HCT116 (cell line): ENCODE measurements at places on chromosomes 1 and 21. TPM values are rescaled to one million over a fixed set of nuclear protein-coding genes. Genes with fewer than 3 reads are reported as not detected.

Gene TATDN3
- 16.3 TPM for total RNA-seq

Gene KRTAP19-3
- not detected for total RNA-seq

GRCh38 chr21:42262831-42263231 is 43.9 kb downstream of the ABCG1 start:
- H3K27me3 ChIP-seq, result no peaks in the 10 kb centered on the region
- H3K4me1 ChIP-seq, result peaks cover 5% of the 10 kb centered on the region
- H3K27ac ChIP-seq, result no peak overlapping the region
- H3K36me3 ChIP-seq, result no peaks in the 10 kb centered on the region

DNA sequence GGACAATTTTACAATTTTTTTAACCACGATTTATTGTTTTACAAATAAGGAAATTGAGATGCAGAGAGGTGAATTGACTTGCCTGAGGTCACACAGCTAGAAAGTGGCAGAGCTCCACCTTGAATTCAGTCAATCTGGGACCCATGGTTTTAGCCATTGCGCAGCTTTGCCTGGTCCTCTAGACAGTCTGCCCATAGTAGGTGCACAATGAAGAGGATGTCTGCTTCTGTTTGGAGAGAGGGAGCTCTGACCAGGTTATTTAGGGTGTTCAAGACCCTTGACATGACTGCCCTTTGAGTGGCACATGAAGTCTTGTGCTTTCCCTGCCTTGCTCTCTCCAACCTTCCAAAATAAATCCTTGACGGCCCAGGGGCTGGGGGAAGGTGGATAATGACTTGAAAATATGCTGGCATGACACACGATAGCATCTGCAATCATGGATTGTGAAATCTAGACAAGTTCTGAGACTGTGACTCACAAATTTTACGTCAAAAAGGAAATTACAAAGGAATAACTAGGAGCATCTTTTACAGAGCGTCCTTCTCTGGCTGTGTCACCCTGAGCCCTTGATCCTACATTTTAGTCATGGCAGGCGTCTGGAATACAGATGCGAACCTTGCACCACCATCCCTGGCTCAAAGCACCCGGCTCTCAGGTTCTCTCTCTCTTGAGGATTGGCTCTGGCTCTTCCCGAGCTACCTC is 26.2 kb upstream of the ID3 start:
- H3K27ac ChIP-seq, result no peak overlapping the region
- no peak overlapping the region for H3K4me3 ChIP-seq
- H3K27me3 ChIP-seq, result no peaks in the 10 kb centered on the region
- peaks cover 5% of the 10 kb centered on the region; the same call in 1 of the 2 replicates for H3K4me1 ChIP-seq
- no peak for DNase-seq

DNA sequence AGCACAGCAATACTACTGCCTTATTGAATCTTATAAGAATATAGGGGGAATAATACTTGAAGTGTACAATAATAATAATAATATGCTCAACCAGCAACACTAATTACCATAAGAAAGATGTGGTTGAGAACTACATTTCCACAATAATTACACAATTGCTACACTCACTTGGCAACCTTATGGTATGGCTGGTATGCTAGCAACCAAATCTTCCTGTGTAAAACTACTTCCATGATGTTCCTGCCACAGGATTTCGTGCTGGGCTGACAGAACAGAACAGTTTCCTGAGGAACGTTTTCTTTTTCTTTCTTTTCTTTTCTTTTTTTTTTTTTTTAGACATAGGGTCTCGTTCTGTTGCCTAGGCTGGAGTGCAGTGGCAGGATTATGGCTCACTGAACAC is 50.6 kb downstream of the KIF26B start:
- H3K36me3 ChIP-seq, result no peaks in the 10 kb centered on the region
- no peak overlapping the region for H3K27ac ChIP-seq
- H3K27me3 ChIP-seq, result no peaks in the 10 kb centered on the region
- H3K4me3 ChIP-seq, result no peak overlapping the region

DNA sequence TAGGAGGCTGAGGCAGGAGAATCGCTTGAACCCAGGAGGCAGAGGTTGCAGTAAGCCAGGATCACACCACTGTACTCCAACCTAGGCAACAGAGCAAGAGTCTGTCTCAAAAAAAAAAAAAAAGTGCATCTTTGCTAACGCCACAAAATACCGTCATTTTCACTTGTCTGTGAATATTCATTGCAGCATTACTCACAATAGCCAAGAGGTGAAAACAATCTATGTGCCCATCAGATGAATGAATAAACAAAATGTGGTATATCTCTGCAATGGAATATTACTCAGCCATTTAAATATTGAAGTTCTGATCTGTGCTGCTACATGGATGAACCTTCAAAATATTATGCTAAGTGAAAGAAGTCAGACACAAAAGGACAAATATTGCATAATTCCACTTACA is 7.9 kb upstream of the TIAM1 start:
- H3K27me3 ChIP-seq, result no peaks in the 10 kb centered on the region
- DNase-seq, result no peak
- H3K4me3 ChIP-seq, result no peak overlapping the region
- H3K27ac ChIP-seq, result peak overlapping the region; percentile 79

- H3K4me3 ChIP-seq, result no peak overlapping the region
- no peak overlapping the region for H3K27ac ChIP-seq
- no peaks in the 10 kb centered on the region for H3K4me1 ChIP-seq
- H3K27me3 ChIP-seq, result no peaks in the 10 kb centered on the region
These were observed 58.5 kb downstream of the PKN2 start for GRCh38 chr1:88742531-88742930.

DNA sequence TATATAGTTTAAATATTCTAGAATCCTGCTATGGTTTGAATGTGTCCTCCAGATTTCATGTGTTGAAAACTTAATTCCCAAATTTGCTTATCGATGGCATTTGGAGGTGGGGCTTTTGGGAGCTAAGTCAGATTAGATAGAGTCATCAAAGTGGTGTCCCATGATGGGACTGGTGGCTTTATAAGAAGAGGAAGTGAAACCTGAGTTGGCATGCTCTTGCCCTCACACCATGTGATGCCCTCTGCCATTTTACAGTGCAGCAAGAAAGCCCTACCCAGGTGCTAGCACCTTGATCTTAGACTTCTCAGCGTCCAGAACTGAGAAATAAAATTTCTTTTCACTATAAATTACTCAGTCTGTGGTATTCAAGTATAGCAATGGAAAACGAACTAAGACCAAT is 111.3 kb downstream of the TGFB2 start:
- peaks cover 19% of the 10 kb centered on the region for H3K4me1 ChIP-seq
- H3K27ac ChIP-seq, result no peak overlapping the region
- no peaks in the 10 kb centered on the region for H3K36me3 ChIP-seq
- no peaks in the 10 kb centered on the region for H3K27me3 ChIP-seq

GRCh38 chr1:95888941-95889390 is 655.0 kb downstream of the RWDD3 start:
- no peak for DNase-seq
- H3K27ac ChIP-seq, result no peak overlapping the region
- H3K27me3 ChIP-seq, result no peaks in the 10 kb centered on the region

DNA sequence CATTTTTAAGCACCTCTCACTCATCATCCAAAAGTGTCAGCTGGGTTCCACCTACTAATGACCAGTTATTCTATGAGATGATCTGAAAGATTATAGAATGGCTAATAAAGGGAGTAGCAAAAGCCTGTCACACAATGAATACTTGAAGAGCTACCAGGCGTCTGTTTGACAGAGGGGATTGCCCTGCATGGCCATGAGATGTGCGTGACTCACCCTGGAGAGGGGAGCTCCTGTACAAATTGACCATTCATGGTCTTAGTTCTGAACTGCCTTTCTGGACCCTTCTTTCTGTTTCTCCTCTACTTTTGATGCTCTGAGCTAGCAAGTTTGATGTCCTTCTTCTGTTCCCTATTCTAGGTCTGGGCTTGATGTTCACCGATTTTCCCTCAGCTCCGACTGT is 85.2 kb upstream of the ABCD3 start:
- H3K36me3 ChIP-seq, result no peaks in the 10 kb centered on the region
- no peak overlapping the region for H3K27ac ChIP-seq
- H3K4me1 ChIP-seq, result peaks cover 43% of the 10 kb centered on the region

DNA sequence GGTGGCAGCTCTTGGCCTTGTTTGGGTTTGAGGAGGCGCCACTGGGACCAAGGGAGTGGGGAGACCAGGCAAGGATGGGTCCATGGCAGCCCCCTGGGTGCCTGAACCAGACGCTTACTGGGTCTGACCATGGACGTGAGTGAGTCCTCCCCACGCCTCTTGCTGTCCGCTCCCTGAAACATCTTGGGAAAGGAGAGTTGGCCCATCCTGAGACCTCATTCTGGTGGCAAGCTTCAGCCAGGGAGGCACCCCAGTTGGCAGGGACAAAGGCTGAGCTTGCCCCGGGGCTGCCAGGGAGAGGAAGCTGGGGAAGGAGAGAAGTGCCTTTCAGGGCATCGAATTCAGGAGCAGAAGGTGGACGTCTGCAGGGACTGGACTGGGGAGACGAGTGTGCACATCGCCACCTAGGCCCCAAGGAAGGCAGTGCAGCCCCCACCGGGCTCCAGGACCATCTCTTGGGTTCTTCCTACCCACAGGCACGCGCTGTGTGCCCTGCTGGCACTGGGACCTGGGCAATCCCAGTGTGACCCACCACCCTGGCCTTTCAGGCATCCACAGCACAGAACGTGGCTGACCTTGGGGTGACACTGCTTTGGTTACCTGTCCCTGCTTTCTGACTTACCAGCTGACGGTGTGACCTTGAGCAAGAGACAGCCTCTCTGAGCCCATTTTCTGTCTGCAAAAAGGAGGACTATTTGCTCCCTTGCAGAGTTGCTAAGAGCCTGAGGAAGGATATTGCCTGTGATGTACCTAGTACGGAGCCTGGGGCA is 132.9 kb upstream of the WNT4 start:
- H3K4me3 ChIP-seq, result no peak overlapping the region
- H3K4me1 ChIP-seq, result peaks cover 8% of the 10 kb centered on the region; the same call in 1 of the 2 replicates
- no peak overlapping the region for H3K27ac ChIP-seq
- peak; percentile 29 for DNase-seq
- H3K36me3 ChIP-seq, result no peaks in the 10 kb centered on the region
- no peaks in the 10 kb centered on the region for H3K27me3 ChIP-seq

DNA sequence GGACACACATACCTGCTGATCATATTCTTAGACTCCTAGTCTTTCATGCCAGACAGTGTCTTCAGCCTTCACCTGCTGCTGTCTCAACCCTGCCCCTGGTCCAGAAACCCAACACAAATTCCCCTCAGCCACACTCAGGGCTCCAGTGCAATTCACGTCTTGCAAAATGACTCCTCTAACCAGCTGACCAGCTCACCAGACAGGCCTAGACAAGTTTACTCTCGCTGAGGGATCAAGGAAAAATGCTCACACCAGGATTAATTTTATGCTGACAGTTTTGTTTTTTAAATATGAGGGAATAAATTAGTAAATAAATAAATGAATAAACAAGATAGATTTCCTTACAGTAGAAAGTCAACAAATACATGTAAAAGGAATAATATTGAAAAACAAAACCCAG is 28.5 kb downstream of the CCDC185 start:
- 0 out of 2 replicates have a peak, but pooled peaks cover 3% of the 10 kb centered on the region for H3K4me1 ChIP-seq
- no peak for DNase-seq
- no peak overlapping the region for H3K27ac ChIP-seq
- no peak overlapping the region for H3K4me3 ChIP-seq
- no peaks in the 10 kb centered on the region for H3K36me3 ChIP-seq

- no peak overlapping the region for H3K4me3 ChIP-seq
- H3K27ac ChIP-seq, result no peak overlapping the region
- H3K36me3 ChIP-seq, result no peaks in the 10 kb centered on the region
- DNase-seq, result no peak
- H3K27me3 ChIP-seq, result peaks cover 53% of the 10 kb centered on the region
These were observed 3.5 kb upstream of the PLXNA2 start for GRCh38 chr1:208247696-208248095.
